ENCODE measurements at places on chromosomes 5 and 9.

DNA sequence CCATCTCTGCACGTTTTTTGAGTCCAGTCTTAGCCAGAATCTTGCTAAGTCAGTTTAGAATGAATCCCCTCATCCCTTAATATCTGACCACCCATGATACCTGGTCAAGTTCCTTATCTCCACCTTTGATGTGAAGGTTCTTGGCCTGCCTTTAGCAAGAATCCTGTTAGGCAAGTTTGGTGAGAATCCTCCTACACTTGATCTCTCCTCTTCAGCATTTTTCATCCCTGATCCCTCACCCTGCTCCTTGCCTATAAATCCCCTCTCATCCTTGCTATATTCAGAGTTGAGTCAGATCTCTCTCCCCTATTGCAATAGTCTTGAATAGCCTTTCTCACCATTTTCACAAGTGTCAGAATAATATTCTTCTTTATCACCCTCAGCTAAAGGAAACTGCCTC is 31.0 kb downstream of the SMIM23 start:
- no peak for DNase-seq

GRCh38 chr5:168600409-168600808 is 21.2 kb upstream of the PANK3 start:
- no peak for DNase-seq

- no peak for DNase-seq
Measured at GRCh38 chr5:56686337-56687195, 128.8 kb upstream of the MAP3K1 start.

- DNase-seq: no peak
Measured at GRCh38 chr5:85017261-85017660, 632.6 kb upstream of the EDIL3 start.

DNA sequence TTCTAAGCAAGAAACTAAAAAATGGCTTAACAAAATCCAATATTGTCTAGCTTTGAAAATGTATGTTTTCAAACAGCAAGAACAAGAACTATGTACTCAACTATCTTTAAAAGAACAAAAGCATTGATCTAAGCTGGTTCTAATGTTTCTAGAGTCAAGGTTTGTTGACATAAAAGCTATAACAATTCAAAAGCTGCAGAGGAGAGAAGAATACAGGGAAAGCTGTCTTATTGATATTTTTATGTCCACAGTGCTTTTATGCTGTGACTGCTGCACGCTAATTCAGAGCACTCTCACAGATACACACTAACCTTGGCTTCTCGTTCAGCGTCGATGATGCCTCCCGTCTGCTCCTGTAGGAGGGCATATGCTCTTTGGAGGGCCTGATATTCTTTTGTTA is 129.5 kb upstream of the DPYSL3 start:
- DNase-seq: no peak

DNA sequence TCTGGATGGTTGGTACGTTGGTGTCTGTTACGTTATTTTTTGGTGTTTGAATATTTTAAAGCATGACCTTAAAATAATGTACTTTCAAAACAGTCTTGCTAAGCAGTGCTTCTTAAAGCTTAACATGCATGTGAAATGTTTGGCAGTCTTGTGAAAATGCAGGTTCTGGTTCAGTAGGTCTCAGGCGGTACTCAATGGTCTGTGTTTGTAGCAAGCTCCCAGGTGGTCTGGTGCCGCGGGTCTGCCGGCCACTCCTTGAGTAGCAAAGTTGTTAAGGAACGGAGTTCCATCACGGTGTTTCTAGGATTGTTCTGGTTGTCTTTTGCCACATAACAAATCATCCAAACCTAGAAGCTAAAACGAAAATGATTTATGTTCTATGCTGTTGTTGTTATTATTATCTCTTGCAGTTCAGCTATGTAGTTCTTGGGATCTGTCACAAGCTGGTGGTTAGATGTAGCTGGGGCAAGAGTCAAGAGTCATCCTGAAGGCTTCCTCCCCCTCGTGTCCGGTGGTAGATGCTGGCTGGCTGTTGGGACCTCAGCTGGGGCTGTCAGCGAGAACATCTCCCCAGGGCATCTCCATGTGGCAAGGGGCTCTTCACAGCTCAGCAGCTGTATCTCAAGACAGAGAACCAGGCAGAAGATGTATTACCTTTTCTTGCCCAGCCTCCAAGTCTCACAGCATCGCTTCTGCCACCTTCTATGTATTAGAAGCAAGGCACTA is 186.8 kb downstream of the PALM2AKAP2 start:
- DNase-seq: no peak

DNA sequence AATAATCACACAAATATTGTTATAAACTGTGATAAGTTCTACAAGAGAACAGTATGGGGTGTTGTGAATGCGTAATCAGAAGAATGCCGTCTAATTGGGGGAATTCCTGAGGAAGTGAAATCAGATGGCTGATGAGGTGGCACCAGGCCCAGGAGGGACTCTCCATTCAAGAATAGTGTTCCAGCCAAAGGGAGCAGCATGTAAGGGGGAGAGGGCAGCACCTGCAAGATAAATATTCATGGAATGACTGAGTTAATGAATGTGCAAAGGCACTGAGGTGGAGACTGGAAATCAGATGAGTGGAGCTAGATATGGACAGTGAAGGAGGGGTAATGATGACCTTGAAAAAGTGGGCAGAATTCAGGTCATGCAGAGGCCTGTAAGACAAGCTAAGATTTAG is 250.6 kb downstream of the ARRDC3 start:
- DNase-seq: no peak

- DNase-seq: no peak
Measured at GRCh38 chr9:72396247-72397091, 31.5 kb upstream of the ZFAND5 start.

- DNase-seq: no peak
Measured at GRCh38 chr5:59583151-59583809, 310.2 kb downstream of the PDE4D start.

DNA sequence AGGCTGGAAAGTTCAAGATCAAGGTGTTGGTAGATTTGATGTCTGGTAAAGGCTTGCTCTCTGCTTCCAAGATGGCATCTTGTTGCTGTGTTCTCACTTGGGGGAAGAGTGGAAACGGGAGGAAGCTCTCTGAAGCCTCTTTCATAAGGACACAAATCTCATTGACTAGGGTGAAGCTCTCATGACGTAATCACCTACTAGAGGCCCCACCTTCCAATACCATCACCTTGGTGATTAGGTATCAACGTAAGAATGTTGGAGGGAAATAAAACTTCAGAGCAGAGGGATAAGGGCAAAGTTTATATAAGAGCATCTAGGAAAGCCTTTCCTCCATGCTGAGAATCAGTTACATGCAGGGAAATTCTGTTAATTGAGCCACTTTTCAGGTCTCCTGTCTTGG is 15.4 kb upstream of the KLF9 start:
- no peak for DNase-seq

DNA sequence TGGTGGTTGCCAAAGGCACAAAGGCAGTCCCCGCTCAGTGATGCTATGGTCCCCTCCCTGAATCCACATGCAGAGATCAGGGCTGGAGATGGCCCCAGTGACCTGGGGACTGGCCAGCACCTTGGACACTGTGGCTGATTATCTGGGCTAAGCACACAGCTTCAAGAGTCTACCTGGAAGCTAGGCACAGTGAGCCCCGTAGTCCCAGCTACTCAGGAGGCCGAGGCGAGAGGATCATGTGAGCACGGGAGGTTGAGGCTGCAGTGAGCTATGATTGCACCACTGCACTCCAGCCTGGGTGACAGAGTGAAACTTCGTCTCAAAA is 8.3 kb upstream of the SCGB3A1 start:
- no peak for DNase-seq

GRCh38 chr5:154078272-154078671 is 39.5 kb downstream of the MFAP3 start:
- DNase-seq: no peak

DNA sequence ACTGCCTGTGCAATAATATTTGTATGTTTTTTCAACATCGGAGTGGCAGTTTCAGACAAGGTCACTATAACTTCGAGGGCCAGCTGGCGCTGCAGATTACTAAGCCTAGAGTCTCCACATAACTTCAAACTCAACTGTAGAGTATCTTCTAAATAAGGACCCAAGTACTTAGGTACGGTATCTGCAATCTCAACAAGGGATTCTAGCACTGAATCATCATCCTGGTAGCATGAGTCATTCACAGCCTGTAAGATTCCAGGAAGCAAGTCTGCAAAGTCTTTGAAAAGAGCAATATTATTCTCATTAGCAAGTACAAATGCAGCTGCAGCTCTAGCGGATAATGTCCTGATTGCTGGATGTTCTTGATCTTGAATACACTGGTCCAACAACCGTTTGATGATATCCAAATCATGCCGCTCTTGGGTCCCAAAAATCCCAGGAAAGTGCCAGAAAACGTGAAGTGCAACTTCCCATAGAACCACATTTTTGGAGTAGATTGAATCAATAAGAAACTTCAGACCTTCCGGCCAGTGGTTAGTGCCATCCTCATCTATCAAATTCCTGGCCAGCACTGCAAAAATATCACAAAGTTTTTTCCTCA is 654 bp downstream of the RANBP6 start:
- no peak for DNase-seq

DNA sequence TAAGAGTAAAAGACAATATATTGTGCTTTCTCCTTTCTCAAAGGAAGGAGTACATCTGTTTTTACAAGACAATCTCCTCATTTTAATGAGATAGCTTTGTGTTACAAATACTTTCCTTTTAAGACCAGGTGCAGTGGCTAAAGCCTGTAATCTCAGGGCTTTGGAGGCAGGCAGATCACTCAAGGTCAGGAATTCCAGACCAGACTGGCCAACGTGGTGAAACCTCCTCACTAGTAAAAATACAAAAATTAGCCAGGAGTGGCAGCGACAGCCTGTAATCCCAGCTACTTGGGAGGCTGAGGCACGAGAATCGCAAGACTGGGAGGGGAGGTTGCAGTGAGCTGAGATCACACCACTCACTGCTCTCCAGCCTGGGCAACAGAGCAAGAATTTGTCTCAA is 11.8 kb downstream of the TMEM161B start:
- no peak for DNase-seq

DNA sequence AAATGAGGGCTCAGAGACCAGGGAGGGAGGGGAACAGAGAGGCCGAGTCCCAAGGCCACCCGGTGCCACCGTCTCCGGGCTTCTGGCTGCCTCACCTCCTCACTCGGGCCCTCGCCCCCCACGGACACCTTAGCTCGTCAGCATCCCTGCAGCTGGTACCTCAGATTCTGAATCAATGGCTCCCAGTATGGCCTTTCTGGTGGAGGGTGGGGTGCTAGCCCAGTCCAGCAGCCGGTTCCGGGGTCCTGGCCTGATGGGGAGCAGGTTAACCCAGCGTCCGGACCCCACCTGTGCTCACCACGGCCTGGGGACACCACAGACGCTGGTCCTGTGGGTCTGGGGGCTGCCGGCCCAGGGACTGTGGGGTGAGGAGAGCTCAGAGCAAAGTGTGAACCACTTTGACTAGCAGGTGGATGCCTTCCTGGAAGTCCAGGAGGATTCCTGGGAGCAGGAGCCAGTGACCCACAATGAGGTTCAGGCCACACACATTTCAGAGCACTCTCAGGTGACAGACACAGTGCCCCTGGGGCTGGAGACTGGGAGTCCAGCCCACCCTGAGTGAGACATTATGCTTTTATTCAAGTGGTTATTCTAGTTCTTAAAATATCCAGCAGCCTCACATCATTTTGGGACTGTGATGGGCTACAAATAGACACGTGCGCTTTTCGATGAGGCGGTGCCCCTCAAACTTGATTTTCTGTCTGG is 53.3 kb downstream of the AHRR start:
- DNase-seq: no peak

GRCh38 chr9:111730937-111731567 is 63.7 kb downstream of the SHOC1 start:
- no peak for DNase-seq

- no peak for DNase-seq
Measured at GRCh38 chr5:58085800-58086199, 374.1 kb downstream of the PLK2 start.

DNA sequence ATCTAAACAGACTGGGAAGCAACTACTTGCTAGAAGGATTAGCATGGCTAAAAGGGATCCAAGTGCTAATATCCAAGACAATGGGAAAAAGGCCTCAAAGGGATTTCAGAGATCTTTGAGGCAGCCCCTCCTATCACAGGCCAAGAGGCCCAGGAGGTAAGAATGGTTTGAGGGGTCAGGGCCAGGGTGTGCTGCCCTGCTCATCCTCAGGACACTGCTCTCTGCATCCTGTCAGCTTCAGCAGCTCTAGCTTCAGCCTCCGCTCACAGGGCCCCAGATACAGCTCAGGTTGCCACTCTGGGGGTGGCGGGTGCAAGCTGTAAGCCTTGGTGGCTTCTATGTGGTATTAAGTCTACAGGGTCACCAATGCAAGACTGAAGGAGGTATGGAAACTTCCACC is 278.7 kb downstream of the PARP8 start:
- no peak for DNase-seq
